ENCODE measurements at places on chromosomes 2 and 18. TPM values are rescaled to one million over a fixed set of nuclear protein-coding genes. Genes with fewer than 3 reads are reported as not detected.

- peaks cover 18% of the 10 kb centered on the region for H3K4me1 ChIP-seq
- H3K4me3 ChIP-seq: no peak overlapping the region
- no peaks in the 10 kb centered on the region for H3K36me3 ChIP-seq
- no peak for DNase-seq
- no peaks in the 10 kb centered on the region for H3K27me3 ChIP-seq
Observed at GRCh38 chr2:173969886-173970285, 4.7 kb upstream of the SP3 start.

DNA sequence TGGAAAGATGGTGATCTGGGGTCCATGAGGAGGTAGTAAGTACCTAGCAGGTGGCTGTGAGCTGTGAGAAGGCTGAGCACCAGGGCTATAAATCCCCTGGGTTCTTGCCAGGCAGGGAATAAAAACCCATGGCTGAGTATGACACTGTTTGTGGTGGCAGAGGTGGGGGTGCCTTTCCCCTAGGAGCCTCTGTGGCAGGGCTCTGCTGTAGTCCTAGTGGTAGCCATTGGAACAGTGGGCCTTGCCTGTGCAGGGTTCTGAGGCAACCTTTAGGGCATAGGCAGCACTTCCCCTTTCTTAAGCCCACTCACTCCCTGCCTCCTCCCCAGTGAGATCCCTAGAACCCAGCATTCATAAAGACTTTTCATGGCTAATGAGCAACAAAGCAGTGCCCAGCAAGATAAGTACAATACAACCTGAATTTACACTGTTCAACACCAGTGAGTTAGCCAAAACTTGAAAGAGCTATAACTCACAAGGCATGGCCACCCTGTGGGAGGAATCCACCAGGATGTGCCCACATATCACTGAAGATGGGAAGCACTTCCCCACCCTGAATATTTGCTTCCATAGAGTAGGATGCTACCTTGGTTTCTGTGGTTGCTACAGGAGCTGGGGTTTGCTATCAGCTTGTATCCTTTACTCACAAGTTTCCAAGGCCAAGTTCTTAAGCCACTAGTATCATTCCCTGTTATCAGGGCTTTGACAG lies 100.9 kb upstream of the NEUROD1 start:
- no peak overlapping the region for H3K27ac ChIP-seq
- H3K27me3 ChIP-seq: peaks cover 5% of the 10 kb centered on the region
- H3K4me3 ChIP-seq: no peak overlapping the region

- H3K4me1 ChIP-seq: peaks cover 33% of the 10 kb centered on the region
- H3K4me3 ChIP-seq: no peak overlapping the region
- no peaks in the 10 kb centered on the region for H3K36me3 ChIP-seq
- H3K27me3 ChIP-seq: no peaks in the 10 kb centered on the region
Observed at GRCh38 chr2:24496959-24497358, 5.9 kb downstream of the NCOA1 start.

DNA sequence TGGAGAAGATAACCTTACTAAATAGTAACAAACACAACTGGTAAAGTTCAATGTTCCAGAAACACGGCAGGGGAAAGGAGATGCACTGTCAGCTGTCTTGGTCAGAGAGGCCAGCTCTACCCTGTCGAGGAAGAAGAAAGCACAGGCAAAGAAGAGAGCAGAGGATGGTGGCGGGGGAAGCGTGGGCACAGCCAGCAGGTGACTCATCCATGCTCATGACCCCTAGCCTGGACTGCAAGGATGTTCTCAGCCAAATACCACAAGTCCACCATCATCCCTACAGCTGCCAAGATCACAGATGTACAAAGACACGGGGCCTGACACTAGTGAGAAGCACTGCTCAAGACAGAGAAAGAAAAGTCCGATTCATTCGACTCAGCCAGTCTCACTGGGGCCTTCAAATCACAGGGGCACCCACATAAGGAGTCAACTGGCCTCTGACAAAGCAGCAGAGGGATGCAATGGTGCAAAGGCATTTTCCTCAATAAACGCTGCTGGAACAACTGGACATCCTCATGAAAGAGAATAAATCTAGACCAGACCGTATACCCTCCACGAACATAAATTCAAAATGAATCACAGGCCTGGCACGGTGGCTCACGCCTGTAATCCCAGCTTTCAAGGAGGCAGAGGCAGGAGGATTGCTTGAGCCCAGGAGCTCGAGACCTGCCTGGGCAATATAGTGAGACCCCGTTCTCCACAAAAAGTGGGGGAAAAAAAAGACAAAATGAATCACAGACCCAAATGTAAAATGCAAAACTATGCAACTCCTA lies 5.6 kb downstream of the DTYMK start:
- DNase-seq: no peak
- H3K36me3 ChIP-seq: no peaks in the 10 kb centered on the region

- no peak overlapping the region for H3K27ac ChIP-seq
- no peak for DNase-seq
- no peak overlapping the region for H3K4me3 ChIP-seq
- no peaks in the 10 kb centered on the region for H3K4me1 ChIP-seq
- H3K27me3 ChIP-seq: no peaks in the 10 kb centered on the region
Observed at GRCh38 chr2:200476836-200477235, 33.0 kb downstream of the KCTD18 start.

GRCh38 chr18:25349131-25349925 lies 2.6 kb downstream of the ZNF521 start:
- peak; percentile 14 for DNase-seq
- H3K27ac ChIP-seq: no peak overlapping the region
- H3K4me3 ChIP-seq: peak overlapping the region; percentile 80

- peaks cover 13% of the 10 kb centered on the region for H3K27me3 ChIP-seq
- no peak overlapping the region for H3K27ac ChIP-seq
- H3K36me3 ChIP-seq: no peaks in the 10 kb centered on the region
- no peak for DNase-seq
Observed at GRCh38 chr2:151978709-151979108, 120.1 kb downstream of the CACNB4 start.

DNA sequence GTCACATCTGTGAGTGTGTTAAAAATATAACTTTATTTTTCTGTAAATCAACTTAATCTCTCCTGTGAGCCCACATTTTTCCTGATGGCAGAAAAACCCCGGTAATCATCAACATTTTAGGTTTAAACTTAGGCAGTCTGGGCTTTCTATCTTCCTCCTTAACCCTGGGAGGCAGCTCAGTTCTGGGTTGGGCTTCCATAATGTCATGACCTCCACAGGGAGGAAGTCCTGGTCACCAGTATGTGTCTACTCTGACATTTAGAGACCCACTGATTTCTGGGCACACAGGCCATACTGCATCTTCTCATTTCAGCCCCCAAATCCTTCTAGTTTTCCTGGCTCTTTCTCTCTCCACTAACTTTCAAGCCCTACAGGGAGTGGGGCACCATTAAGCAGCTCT lies 181.2 kb downstream of the DYSF start:
- H3K4me3 ChIP-seq: no peak overlapping the region
- no peak for DNase-seq

DNA sequence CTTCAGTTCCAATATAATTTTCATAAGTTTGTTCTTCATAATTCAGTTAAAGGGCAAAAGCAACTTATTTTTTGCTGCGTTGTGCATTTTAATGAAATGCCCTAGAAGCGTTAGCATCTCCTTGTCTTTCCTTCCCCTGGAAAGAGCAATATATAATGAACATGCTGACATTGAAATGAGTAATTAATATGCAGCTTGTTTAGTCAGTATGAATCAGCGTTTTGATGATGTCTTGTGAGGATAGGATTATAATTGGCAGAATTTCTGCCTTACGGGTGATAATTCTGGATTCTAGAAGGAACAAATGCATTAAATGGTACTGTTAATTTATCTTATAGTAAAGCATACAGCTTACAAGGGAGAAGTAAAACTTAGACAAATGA lies 152.3 kb upstream of the MMADHC start:
- H3K4me1 ChIP-seq: no peaks in the 10 kb centered on the region
- no peak overlapping the region for H3K27ac ChIP-seq
- peaks cover 4% of the 10 kb centered on the region for H3K27me3 ChIP-seq
- no peaks in the 10 kb centered on the region for H3K36me3 ChIP-seq

DNA sequence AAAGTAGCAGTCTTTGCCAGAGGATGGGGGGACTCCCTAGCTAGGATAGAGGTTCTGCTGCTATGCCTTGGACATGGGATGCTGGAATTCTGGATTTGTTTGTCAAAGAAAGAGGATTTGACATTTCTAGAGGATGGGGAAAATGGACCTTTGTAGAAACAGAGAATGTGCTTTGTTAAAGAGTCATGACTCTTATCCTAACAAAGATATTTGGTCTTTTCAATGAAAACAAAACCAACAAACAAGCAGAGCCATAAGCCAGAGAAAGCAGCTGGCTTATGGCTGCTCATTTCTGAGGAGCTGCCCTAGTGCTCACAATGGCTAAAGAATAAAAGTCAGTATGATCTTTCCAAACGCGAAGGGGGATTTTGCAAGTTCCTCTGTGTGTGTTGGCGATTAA lies 40.8 kb upstream of the MAPRE2 start:
- DNase-seq: no peak
- no peaks in the 10 kb centered on the region for H3K4me1 ChIP-seq
- H3K27me3 ChIP-seq: no peaks in the 10 kb centered on the region
- no peak overlapping the region for H3K4me3 ChIP-seq
- H3K27ac ChIP-seq: no peak overlapping the region
- no peaks in the 10 kb centered on the region for H3K36me3 ChIP-seq

- no peak overlapping the region for H3K4me3 ChIP-seq
- peaks cover 5% of the 10 kb centered on the region for H3K27me3 ChIP-seq
- H3K36me3 ChIP-seq: no peaks in the 10 kb centered on the region
- no peak overlapping the region for H3K27ac ChIP-seq
- H3K4me1 ChIP-seq: no peaks in the 10 kb centered on the region
Observed at GRCh38 chr18:75107931-75108276, 101.0 kb downstream of the PTGR3 start.

DNA sequence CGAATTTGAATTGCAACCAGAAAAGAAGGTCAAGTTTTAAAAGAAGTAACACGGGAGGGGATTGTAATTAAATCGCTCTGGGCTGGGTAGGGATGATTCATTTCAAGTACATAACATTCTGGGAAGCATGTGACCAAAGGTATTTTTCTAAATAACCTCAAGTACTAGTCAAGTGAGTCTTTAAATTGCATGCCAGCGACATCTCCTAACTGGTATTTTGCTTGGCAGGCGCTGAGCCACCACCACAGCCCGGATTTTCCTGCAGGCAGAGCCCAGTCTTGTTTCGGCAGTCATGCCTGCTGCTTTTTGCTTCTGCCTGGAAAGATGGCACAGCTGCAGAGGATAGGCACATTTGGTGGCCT lies 33.7 kb upstream of the NPAS2 start:
- no peak for DNase-seq
- no peak overlapping the region for H3K27ac ChIP-seq
- H3K36me3 ChIP-seq: no peaks in the 10 kb centered on the region
- no peaks in the 10 kb centered on the region for H3K4me1 ChIP-seq
- no peak overlapping the region for H3K4me3 ChIP-seq

DNA sequence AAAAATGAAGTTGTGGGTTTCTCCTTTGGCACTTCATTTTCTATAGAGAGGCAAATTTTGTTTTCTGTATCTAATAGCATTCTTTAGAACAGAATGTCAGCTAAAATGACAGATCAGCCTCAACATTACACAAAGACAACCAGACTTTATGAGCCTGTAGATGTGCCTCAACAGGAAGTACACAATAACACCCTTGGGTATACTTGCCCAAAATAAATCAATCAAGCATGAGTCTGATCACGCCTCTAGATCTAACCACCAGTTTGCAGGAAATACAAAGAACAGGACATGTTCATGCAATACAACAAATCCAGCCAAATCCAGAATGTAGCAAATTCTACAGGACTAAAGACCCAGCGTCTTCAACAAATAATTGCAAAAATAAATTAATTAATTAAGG lies 11.2 kb upstream of the DAPL1 start:
- DNase-seq: no peak
- H3K27me3 ChIP-seq: peaks cover 41% of the 10 kb centered on the region
- H3K4me3 ChIP-seq: no peak overlapping the region
- H3K36me3 ChIP-seq: no peaks in the 10 kb centered on the region
- H3K4me1 ChIP-seq: peaks cover 11% of the 10 kb centered on the region
- peak overlapping the region; percentile 39 for H3K27ac ChIP-seq

- H3K27me3 ChIP-seq: peaks cover 3% of the 10 kb centered on the region
- no peak overlapping the region for H3K4me3 ChIP-seq
- no peak for DNase-seq
- H3K4me1 ChIP-seq: no peaks in the 10 kb centered on the region
- no peaks in the 10 kb centered on the region for H3K36me3 ChIP-seq
Observed at GRCh38 chr2:181947273-181947672, 38.4 kb upstream of the PPP1R1C start.

GRCh38 chr18:48006415-48007175 lies 76.1 kb upstream of the SMAD2 start:
- peaks cover 6% of the 10 kb centered on the region for H3K36me3 ChIP-seq
- H3K27me3 ChIP-seq: peaks cover 52% of the 10 kb centered on the region
- peak overlapping the region; percentile 75 for H3K4me3 ChIP-seq

The GPAT2 gene
- polyA plus RNA-seq: 2.5 TPM

The FOXD4L1 gene
- not detected for polyA plus RNA-seq

The NPHP1 gene
- 0.59 TPM for polyA plus RNA-seq

The PSTPIP2 gene
- 1.1 TPM for polyA plus RNA-seq

The RESP18 gene
- polyA plus RNA-seq: not detected

The MFF gene
- 182 TPM for polyA plus RNA-seq

The KCNE4 gene
- not detected for polyA plus RNA-seq

The EVX2 gene
- polyA plus RNA-seq: not detected

The FAP gene
- not detected for polyA plus RNA-seq

Measured in naive B cell (primary cell).